ENCODE measurements at places on chromosomes 16 and 17.

GRCh38 chr17:44918006-44918405 is 2.7 kb upstream of the GFAP start:
- no peak for DNase-seq

DNA sequence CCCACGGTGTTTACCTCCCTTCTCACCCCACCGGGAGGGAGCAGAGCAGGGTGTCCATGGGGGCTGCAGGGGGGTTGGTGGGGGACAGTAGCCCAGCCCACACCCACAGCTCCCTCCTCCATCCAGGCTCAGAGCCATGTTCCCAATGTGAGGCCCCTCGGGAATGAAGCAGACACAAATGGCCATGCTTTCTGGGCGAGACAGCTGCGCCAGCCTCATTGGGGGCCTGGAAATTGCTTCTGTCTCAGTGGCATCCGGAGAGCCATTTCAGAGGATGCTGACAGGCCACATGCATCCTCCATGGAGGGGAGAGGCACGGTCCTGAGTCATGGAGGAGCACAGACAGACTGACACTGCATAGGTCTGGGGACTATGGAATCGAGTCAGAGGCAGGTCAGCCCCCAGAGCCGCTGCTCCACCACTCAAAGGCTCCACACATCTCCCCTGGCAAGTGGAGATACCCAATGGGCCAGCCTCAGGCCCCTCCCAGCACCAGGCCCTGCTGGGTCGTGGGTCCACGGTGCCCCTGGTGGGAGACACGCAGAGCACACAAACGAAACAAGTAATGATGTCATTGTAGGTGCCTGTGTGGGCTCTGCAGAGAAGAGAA is 59.6 kb upstream of the ENPP7 start:
- no peak for DNase-seq

GRCh38 chr16:8254405-8254804 is 335.9 kb downstream of the TMEM114 start:
- no peak for DNase-seq

DNA sequence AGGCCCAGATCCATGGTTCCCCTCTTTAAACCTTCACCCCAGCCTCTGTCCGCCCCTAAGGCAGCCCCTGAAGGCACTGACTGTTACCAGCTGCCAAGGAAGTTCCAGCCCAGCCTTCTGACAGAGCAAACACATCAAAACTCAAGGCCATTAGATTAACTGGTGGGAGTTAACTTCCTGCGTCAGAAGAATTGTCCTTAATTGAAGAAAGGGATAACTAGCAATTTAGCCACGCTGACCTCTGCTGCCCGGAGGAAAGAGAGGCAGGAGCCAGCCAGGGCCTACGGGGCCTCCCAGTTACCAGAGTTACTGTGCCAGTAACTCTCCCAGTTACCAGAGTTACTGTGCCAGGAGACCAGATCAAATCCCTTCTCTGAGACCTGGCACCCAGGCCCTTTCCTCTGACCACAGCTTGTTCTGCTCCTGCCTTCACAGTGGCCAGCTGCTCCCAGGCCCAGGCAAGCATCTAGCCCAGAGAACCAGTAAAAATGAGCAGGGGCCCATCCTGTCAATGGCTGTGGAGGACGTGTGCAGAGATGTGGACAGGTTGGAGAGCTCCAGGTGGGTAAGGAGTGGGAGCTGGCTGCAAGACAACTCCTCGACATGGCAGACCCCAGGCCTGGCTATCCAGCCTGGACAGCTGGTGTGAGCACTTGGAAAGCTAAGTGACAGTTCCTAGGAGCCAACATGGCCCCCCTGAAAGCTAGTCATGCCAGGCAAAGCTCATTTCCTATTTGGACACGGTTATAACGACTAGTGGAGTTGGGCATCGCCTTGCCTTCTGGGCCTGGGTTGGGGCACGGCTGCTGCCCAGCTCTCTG is 2.8 kb upstream of the PITPNM3 start:
- DNase-seq = no peak

DNA sequence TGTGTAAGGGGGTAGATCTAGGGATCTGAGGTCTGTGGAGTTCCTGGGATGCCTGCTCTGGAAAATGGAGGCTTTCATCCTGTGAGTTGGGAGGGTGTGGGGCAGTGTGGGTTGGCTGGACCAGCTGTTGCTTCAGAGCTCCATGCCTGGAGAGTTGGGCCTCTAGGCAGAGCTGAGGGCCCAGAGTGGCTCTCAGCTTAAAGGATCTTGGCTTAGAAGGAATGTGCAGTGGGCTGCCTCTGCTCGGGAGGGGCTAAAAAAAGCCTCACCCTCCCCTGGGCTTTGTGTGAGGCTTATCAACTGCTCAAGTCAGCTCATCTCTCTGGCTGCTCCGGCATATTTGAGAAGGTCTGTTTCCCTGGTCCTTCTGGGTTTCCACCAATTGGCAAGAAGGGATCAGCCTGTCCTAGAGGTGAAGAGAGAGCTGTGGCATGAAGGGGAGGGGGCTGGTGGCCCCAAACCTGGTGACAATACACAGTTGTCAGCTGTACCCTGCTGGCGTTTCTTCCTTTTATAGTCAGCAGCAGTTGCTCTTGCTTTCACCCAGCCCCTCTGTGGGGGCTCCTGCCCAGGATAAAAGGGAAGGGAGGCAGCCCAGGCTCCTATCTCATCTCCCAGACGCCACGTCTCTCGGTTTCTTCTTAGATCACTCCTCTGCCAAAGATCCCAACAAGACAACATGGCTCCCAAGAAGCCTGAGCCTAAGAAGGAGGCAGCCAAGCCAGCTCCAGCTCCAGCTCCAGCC is at the start of gene MYL4:
TSS of gene MYL4 (plus strand) at position 605 of the 745 bp plus-strand sequence. CDS start at position 680, 75 bp downstream.
- DNase-seq = no peak

DNA sequence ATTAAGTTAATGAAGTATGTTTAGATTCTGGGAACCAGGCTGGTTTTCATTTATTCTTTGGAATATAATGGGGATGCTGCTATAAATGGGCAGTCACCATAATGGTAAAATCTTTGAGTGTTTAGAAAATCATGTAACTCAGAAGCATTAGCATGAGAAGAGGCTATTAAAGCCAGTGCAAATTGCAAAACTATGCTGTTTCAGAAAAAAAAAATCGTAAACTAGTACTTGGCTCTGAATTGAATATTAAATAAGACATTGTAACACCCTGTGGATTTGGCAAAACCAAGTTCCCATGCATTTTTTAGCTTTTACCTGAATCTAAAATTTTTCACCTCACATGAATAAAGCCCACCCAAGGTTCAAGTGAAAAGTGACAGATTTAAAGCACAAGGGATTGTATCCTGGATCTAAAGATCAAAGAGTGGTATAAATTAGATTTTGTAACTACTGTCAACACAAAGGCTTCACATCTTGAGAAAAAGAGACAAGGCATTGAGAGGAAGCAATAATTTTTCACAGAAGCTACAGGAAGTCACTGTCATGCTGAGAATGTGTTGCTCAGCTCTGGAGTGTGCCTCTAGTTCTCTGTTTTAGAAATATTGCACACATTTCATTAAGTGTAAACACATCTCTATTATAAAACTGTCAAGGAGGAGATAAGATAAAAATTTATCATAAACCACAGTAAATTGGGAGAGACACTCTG is 142.2 kb downstream of the ABCA8 start:
- no peak for DNase-seq

Data from retinal pigment epithelial cell (primary cell).